ENCODE measurements at places on chromosomes 6 and 20. TPM values are rescaled to one million over a fixed set of nuclear protein-coding genes. Genes with fewer than 3 reads are reported as not detected.

The SLC24A3 gene
- 7.3 TPM for total RNA-seq

DNA sequence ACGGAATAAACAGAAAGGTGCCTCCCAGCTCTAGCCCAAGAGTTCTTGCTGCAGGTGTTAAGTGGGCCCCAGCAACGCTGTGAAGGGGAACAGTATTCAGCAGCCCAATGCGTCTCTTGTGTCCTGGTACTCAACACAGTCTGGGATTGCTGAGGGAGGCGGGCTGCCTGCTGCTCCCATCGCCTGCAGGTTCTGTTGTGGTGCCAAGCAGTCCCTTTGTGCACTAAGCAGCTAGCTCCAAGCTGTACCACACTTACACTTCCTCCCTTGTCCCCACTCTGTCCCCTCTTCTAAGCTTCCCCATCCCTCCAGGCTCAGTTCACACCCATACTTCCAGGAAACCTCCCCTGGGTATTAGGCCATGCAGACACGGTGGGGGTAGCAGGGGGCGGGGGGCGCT, 92.7 kb downstream of the AGPAT4 start:
- DNase-seq: no peak
- peaks cover 6% of the 10 kb centered on the region for H3K36me3 ChIP-seq
- H3K4me3 ChIP-seq: no peak overlapping the region
- no peaks in the 10 kb centered on the region for H3K4me1 ChIP-seq
- no peak overlapping the region for H3K27ac ChIP-seq
- no peaks in the 10 kb centered on the region for H3K27me3 ChIP-seq

The SCP2D1 gene
- total RNA-seq: not detected

- no peak overlapping the region for H3K27ac ChIP-seq
- DNase-seq: no peak
- no peaks in the 10 kb centered on the region for H3K27me3 ChIP-seq
- no peaks in the 10 kb centered on the region for H3K4me1 ChIP-seq
- H3K4me3 ChIP-seq: no peak overlapping the region
These were observed 25.6 kb upstream of the SMOC2 start for GRCh38 chr6:168415098-168415992.

The HEY2 gene
- 2.3 TPM for total RNA-seq

The TRIM40 gene
- total RNA-seq: not detected

The C20orf141 gene
- not detected for total RNA-seq

The MYBL2 gene
- 0.19 TPM for total RNA-seq

GRCh38 chr6:70668499-70668812, 773 bp downstream of the SMAP1 start:
- peak overlapping the region; percentile 92 for H3K27ac ChIP-seq
- no peaks in the 10 kb centered on the region for H3K36me3 ChIP-seq
- no peaks in the 10 kb centered on the region for H3K27me3 ChIP-seq
- peaks cover 35% of the 10 kb centered on the region for H3K4me1 ChIP-seq
- no peak for DNase-seq
- H3K4me3 ChIP-seq: peak overlapping the region; percentile 96

- no peak overlapping the region for H3K27ac ChIP-seq
- no peak for DNase-seq
- no peak overlapping the region for H3K4me3 ChIP-seq
These were observed 7.7 kb upstream of the MRGBP start for GRCh38 chr20:62788607-62789006.

The BTNL2 gene
- total RNA-seq: not detected

DNA sequence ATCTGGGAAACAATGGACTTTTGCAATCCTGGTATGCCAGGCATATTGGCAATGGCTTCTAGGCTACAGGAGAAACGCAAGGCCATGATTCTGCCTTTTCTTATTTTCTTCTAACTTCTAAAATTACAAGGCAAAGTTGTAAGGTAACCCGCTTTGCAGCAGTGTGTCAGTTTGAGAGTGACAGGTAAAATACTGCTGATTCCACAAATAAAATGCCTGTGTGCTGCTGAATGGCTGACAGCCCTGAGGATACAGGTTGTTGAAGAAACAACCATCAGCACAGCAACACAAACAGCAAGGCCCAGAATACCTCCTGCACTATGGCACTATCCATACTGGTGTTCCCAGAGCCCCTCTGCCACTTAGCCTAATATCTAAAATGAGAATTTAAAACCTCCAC, 37.1 kb downstream of the SLC17A1 start:
- H3K27me3 ChIP-seq: no peaks in the 10 kb centered on the region
- no peaks in the 10 kb centered on the region for H3K36me3 ChIP-seq
- no peak overlapping the region for H3K4me3 ChIP-seq
- H3K4me1 ChIP-seq: no peaks in the 10 kb centered on the region

GRCh38 chr20:6502999-6503398, 264.5 kb upstream of the BMP2 start:
- no peak overlapping the region for H3K27ac ChIP-seq
- H3K4me1 ChIP-seq: no peaks in the 10 kb centered on the region
- DNase-seq: no peak
- H3K27me3 ChIP-seq: no peaks in the 10 kb centered on the region

DNA sequence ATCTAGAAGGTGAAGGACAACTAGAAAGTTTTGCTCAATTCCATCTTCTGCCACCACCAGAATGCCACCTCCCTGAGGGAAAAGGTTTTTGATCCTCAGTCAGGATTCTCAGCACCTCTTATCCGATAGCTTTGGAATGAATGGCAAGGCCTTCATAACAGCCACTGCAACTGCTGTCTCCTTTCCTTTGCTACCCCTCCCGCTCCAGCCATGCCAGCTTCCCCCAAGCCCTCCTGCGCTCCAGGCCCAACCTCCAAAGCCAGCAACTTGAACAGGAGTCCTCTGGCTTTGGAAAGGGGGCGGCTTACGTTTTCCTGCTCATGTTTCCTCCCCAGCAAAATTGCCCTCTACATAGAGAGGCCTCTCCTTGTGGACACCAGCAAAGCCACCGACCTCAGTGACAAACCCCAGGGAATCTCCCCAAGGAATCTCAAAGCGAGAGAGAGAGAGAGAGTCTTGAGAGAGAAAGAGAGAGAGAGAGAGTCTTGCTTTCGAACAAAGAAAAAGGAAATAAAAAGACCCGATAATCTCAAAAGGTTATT, 420 bp upstream of the BTN2A1 start:
- DNase-seq: no peak
- peaks cover 10% of the 10 kb centered on the region for H3K36me3 ChIP-seq
- H3K4me1 ChIP-seq: peaks cover 45% of the 10 kb centered on the region
- no peaks in the 10 kb centered on the region for H3K27me3 ChIP-seq

All from esophagus muscularis mucosa (tissue), 4 donors.